ENCODE measurements at places on chromosomes 7 and 10.

DNA sequence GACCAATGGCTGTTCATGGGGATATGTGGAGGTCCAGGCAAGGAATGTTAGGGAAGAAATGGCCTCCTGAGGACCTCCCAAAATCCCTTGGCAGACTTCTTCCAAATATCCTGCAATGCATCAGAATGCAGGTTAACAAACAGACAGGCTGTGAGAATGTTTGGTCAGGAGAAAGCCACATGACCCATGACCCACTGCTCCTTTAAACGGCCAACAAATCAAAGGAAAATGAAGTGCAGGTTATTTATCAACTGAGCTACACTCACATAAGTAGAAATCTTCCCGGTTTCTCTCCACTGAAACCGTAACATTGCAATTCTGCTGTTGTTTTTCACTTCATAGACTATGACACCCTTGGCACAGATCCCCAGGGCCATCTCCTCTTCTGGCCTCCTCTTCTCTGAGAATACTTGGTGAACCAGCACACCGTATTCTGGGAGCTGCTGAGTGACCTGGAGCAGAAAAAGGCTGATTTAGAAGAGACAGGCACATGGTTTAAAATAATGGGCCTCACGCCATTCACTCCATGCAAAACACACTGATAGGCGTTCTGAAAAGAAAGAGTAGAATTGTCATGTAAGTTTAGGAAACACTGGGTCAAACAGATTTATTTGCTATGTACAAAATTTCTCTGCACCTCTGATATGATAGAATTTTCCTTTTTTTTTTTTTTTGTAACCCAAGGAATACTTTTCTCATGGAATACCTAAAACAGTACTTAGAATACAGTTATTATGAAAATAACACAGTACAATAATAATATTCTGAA lies 67.8 kb downstream of the FRMPD2 start:
- DNase-seq, result no peak

DNA sequence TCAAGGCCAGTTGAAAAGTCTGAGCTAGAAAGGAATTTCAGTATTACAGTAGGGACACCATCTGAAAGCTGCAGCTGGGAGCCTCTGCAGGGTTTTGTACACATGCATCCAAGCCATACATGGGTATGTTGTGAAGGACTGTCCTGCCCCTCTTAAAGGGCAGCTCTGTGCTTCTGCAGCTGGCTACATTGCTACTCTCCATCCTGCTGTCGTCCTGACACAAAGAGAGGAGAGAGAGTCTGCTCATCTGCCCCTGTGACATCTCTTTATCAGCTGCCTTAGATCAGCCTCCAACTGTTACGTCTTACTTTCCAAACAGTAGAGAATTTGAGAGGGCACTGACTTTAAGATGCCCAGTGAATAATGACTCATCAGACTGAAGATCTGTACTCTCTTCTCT lies 602.7 kb downstream of the SORCS3 start:
- no peak for DNase-seq

DNA sequence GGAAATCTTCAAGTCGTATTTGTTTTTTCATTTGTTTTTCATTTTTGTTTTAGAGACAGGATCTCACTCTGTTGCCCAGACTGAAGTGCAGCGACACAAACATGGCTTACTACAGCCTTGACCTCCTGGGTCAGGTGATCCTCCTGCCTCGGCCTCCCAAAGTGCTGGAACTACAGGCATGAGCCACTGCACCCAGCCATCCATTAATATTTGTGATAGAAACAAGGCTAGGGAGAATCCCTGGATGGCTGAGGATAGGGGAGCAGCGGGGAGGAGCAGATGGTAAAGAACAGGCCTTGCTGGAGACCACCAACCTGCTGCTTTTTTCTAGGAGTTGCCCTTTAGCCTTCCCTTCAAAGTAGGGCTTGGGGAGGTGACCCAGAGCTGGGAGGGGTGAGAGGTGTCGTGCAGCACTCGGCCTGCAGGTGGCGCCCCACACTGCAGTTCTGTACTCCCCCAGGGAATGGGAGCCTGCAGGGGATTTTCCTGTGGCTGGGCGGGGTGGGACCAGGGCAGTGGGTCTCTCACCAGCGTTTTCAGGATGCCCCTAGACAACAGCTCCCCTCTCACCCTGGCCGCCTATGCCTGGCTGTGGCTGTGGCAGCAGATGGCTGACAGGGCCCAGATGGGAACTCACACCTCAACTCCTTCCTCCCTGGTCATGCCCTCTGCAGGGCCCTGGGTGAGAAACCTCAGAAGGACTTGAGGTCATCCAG lies 12.6 kb upstream of the CDH23 start:
- DNase-seq, result peak; percentile 66

DNA sequence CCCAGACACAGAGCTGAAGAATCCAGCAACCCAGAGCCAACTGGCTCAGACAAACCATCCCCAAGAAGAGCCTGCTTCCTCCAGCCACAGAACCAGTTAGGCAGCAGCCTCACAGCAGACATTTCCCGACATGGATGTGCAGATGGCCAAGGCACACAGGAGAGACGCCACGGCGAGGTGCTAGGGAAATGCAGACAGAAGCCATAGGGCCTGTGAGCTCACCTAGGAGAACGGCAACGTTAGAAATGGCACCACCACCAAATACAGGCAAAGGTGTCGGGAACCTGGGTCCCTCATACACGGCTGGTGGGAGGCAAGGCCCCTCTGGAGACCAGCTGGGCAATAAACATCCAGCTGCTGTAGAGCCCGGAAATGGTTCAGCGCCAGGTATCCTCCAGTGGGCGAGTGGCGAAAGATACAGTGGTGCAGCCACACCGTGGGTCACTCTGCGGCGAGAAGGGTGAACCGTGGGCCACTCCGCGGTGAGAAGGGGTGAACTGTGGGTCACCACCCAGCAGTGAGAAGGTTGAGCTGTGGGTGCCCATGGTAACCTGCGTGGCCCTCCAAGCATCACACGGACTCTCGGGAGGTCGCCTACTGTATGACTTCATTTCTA lies 31.2 kb downstream of the JAKMIP3 start:
- DNase-seq, result no peak
